ENCODE measurements at places on chromosomes 12 and 14. TPM values are rescaled to one million over a fixed set of nuclear protein-coding genes. Genes with fewer than 3 reads are reported as not detected.

GRCh38 chr14:100007254-100007653, 58.0 kb upstream of the EVL start:
- DNase-seq, result no peak

DNA sequence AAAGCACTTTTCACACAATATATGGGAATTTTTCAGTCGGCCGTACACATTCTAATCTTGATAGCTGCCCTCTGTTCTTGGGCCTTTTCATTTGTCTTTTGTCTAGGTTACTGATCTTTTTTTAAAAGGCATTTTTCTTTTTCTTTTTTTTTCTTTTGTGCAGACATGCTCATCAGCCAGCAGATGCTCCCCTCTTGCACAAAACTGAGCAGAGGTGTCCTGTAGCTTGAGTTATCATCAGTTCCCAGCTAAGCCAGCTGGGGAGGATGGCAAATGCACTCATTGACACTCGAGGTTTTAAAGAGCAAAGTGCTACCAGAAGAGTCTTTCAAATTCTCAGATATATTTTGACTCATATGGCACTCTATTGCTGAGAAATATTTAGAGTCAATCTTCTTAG, 913.9 kb upstream of the SEL1L start:
- no peak for DNase-seq

DNA sequence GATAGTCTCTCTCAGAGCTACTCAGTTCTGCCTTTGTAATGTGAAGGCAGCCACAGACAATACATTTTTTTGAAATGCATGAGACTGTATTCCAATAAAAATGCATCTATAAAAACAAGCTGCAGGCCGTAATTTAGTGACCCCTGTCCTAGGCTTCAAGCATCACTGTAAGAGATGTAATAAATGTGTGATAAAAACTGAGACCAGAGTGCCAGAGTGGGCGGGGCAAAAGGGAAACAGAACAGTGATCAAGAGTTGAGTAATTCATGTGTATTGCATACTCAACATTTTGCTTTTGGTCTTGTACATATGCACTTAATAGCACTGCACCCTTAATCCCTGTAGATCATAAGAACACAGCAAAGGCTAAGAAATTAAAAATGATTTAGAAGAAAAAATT, 743.5 kb downstream of the DIO2 start:
- DNase-seq, result no peak

GRCh38 chr12:10175846-10176636, 2.8 kb upstream of the TMEM52B start:
- DNase-seq, result no peak

GRCh38 chr12:108896336-108896735, 16.4 kb downstream of the DAO start:
- DNase-seq, result no peak

GRCh38 chr12:45669792-45670191, 59.7 kb upstream of the ARID2 start:
- no peak for DNase-seq

DNA sequence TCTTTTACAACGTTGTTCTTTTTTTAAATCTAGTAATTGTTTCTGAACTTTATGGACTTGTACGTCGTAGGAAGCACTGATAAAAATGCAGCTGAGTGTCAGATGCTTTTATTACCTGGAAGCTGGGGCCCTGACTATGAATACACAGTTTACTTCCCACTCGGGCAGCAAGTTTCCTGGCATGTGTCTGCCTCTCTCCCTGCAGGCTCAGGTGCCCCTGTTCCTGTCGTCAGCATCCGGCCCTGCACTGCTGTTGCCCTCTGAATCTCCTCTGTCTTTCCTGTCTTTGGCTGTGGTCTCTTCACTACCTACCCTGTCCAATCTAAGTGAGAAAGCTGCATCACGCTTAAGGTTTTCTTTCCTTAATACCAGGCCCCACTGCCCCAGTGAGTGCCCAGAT, 75.8 kb downstream of the PELI2 start:
- no peak for DNase-seq

GRCh38 chr14:31492759-31493498, 5.1 kb upstream of the GPR33 start:
- no peak for DNase-seq

Gene TCL1B
- not detected for total RNA-seq

DNA sequence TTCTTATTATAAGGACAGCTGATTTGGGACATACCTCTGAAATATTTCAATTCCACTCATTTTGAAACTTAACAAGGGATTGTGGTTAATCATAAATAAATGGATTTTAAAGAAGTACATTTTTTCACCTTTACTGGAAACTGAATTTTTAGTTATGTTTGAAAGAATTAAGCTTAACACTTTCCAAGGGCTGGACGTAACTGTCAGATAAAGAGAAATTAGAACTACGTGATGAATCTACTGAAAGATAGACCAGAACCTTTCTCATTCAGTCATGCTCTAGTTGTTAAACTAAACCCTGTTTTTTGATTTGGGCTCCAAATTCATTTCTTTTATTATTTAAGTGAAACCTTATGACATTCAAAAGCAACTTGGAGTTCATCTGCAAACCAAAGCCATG, 1892.1 kb upstream of the SEL1L start:
- DNase-seq, result no peak

GRCh38 chr12:14768823-14769405, 34.4 kb downstream of the WBP11 start:
- DNase-seq, result no peak

Gene ZDHHC22
- total RNA-seq, result not detected

- no peak for DNase-seq
Observed at GRCh38 chr14:90109858-90110257, 48.1 kb downstream of the KCNK13 start.

DNA sequence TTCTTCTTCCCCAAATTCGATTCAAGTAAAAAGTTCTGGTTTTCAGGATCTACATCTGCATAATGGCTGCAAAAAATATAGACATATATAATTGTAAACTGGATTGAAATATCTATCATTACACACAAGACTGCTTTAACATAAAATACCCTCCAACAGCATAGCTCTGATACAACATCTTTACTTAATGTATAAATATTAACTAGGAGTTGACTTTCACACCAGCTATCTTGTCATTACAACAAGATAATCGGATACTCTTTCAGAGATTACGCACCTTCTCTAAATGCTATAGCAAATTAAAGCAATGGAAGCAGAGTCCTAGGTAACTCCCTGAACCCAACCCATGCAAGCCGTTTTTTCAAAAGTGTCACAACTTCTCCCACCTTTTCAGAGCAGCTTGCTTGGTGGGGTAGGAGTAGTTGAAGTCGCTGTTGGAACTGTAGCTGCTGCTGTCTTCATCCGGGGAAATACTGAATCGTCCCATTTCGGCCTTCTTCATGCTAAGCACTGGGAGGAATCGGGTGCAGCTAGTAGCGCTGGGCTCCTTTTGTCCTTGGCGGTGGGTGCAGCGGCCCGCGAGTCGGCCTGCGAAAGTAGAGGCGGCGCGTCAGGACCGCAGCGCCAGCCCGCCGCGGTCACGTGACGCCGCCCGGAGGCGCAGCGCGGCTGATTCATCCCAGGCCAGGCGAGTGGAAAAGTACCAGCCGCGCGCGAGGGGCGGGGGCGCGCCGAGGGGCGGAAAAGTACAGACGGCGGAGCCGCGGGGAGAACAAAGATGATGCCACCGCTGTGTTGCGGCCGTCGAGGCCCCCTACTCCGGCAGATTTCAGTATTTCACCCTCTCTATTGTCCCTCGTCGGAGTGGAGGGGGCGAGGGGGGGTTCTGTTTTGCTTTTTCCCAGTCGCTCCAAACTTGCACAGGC, 1.5 kb downstream of the SLC38A2 start:
- DNase-seq, result peak; percentile 85

Gene CCDC177
- total RNA-seq, result not detected

Gene STAC3
- not detected for total RNA-seq

GRCh38 chr12:3165078-3165980, 88.2 kb downstream of the TSPAN9 start:
- no peak for DNase-seq

- no peak for DNase-seq
Observed at GRCh38 chr12:101594700-101595099, at the start of gene MYBPC1. MYBPC1 (plus strand) TSS chr12:101594971; CDS start chr12:101595071, 100 bp downstream.

Gene ARMH4
- total RNA-seq, result 0.90 TPM

DNA sequence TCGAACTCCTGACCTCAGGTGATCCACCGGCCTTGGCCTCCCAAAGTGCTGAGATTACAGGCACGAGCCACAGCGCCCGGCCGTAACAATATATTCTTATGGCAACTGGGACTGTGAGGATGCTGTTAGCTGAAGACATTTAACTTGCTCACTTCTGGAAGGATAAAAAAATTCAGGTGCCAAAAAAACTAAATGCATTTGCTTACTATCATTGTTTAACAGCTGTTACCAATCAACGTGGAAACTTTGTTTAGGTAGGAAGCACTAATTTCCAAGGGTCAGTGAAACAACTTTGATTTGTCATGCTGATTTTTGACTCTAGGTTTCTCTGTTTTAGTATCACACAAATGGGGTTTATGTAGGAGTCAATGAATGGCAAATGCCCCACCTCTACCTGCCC, 297.3 kb downstream of the ERC1 start:
- DNase-seq, result no peak

- no peak for DNase-seq
Observed at GRCh38 chr14:104830781-104831180, 29.9 kb downstream of the ZBTB42 start.

Gene NXPH4
- 5.6 TPM for total RNA-seq

Gene TAC3
- not detected for total RNA-seq

DNA sequence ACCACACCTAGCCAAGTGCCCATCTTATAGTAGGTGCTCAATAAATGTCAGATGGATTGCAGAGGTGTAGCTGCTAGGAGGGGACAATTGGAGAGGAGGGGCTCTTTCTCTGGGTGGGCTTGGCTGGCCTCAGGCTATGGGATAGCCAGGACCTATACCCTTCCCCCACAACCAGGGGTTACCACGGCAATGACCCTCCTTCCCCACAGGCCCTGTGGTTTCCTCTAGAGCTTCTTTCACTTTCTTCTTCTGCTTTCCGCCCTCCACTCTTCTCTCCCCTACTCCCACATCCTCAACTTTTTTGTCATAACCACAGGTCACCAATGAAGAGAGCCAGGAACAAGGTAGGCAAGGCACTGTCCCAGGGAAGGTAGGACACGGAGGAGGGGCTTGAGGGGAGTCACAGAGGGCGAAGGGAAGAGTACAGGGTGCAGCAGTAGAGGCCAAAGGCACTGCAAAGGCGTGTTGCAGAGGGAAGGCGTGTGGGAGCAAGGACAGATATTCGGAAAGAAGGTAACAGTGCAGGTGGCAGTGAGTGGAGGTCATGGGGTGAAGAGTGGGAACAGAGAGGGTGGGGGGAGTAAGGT, 1.9 kb upstream of the ITGB7 start:
- no peak for DNase-seq

GRCh38 chr12:81530352-81530751, 228.8 kb downstream of the PPFIA2 start:
- DNase-seq, result peak; percentile 14

DNA sequence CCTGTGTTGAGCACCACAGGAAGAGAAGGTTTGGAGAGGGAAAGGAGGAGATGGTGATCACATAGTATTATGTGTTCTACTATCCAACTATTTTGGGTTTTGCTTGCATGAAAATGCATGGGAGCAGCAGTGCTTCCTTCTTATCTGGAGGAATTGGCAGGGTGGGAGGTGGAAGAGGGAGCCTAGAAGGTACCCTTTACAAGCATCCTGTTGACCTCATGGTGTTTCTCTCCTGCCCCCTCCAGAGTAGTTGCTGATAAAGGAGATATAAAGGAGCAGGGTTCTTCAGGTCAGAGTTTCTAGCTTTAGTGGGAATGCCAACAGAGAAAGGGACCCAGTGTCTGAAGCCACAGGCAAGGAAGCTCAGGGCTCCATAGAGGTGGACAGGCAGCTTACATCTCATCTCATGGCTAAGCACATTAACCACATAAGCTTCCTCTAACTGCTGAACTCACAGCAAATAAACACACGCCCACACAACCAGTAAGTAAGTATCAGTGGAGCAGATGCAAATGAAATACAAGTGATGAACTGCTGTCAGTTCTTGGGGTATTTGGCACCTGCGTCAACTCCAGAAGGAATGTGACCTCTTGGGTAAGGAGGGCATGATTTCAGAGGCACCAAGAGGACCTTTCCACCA, 174.2 kb upstream of the SLC38A2 start:
- peak; percentile 35 for DNase-seq

DNA sequence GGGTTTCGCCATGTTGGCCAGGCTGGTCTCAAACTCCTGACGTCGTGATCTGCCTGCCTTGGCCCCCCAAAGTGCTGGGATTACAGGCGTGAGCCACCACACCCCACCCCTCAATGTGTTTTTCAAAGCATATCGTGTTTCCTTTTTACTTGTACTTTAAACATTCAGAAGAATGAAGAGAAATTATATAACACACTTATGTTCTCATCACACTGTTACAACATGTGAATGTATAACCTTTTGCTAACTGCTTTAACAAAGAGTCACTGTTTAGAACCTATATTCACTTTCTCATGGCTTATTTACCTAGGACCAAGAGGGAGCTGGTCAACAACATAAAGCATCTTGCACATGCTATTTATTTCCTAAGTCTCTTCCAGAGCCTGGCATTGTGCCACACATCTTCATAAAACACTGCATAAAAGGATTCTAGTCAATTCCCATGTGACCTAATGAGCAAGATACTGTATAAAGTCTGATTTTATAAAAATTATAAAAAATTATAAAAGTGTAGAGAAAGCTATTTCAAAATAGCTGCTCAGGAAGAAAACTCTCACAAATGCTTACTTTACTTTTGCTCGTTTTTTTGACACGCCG, 16.0 kb upstream of the ACTR6 start:
- DNase-seq, result no peak

DNA sequence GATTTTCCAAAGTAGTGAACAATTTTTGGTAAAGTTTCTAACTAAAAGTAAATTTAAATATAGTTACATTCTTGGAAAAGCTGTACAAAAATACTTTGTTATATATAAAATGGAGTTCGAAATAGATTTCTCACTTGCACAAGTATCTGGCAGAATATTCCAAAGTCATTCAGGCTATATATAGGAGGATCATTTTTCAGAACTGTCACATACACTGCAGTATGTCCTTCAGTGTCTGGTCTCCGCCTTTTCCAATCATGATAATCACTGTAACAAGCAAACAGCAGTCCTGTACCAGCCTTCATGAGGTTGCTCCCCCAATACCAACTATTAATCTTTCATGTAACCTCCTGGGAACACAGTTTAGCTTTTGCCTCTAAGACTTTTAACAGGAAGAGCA, 18.6 kb downstream of the TBK1 start:
- no peak for DNase-seq

Gene RESF1
- 14.3 TPM for total RNA-seq

All from H4 (cell line).